Mesenteric fat pad (tissue), 1 donor: ENCODE measurements at places on chromosomes 5 and 9. TPM values are rescaled to one million over a fixed set of nuclear protein-coding genes. Genes with fewer than 3 reads are reported as not detected.

GRCh38 chr5:57034201-57034916, 82.4 kb upstream of the MIER3 start:
- DNase-seq: no peak

GRCh38 chr5:5645198-5645597, 222.7 kb downstream of the ICE1 start:
- DNase-seq: no peak

DNA sequence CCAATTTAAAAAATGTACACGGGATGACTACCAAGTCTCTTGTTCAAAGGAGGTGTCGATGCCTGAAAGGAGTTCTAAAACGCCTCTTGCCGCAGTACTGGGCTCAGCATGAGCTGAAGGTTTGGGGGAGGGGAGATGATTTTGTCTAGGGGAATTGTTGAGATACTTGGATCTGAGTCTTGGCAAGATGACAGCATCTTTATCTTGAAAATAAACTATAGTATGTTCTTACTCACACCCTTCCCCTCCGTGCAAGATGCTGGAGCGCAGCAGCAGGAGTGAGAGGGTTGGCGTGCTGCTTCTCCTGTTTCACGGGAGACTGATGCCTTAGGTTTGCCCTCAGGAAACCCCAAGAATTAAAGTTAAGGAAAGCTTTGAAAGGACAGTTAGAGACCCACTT, 47.3 kb downstream of the FAM78A start:
- peak; percentile 49 for DNase-seq

DNA sequence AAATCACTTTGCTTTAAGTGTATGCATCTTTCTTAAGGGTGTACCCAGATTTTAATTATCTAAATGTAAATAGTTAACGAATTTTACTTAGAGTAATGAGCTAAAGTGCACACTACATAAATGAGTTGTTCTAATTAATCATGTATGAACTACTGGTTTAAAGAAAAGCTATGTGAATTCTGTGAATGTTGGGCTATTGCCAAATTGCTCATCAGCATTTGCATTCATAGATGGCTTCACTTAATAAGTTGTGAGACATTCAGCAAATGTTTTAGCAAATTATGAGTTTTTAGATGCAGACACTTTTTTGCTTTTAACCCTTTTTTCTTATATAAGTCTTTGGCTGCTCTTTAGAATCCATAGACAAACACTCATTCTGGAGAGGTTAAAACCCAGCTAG, 175.7 kb downstream of the PBX3 start:
- no peak for DNase-seq

GRCh38 chr5:137836997-137837396, 30.7 kb upstream of the MYOT start:
- DNase-seq: no peak

DNA sequence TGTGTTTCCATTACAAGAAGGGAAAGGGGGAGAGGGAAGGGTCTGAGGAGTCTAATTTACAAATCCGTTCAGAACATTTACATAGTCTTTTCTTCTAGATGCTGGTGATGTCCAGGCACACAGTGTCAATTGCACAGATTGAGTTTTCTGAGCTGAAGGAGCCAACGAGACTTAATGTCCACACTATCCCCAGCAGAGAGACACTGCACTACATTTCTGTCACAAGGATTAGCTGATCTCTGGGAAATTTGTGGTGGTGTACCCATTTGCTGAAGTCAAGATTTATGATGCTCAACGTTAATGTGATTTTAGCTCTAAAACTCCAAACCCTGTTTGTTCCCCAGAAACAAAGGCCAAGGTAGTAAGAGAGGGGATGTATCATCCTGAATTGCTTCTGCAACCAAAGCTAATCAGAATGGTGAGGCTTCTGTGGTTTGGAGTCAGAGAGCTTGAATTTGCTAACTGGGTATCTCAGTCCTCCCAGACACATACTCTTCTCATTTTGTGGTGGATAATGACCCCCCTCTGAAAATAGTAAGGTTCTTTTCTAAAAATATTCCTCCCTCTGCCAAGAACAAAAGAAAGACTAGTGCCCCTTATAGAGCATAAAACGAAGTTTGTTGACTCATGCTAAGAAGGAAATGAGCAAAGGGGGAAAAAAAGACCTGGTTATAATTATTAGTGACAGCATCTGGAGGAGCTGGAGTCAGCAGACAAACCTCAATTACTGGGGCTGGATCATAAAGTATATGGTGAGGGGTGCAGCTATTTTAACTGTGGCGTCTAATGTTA, 416.9 kb downstream of the PSAT1 start:
- no peak for DNase-seq

DNA sequence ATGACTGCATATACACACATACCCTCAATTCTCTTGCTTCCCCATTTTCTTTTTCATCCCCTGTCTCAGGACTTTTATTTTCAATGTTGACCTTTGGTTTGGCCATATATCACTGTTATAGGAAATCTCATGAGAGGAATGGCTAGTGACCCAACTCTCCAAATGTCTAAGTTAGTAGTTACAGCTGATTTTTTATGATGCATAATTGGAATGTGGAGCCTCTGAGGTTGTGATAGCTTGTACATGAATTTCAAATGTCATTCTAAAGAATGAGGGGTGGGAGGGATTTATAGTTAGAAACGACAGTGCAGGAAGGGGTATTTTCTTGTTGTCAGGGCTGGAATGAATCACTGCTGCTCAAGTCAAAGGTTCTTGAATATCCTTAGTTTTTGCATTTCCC, 356.1 kb downstream of the NTRK2 start:
- no peak for DNase-seq

- DNase-seq: no peak
Measured at GRCh38 chr5:136082390-136083193, 50.1 kb upstream of the SMAD5 start.

DNA sequence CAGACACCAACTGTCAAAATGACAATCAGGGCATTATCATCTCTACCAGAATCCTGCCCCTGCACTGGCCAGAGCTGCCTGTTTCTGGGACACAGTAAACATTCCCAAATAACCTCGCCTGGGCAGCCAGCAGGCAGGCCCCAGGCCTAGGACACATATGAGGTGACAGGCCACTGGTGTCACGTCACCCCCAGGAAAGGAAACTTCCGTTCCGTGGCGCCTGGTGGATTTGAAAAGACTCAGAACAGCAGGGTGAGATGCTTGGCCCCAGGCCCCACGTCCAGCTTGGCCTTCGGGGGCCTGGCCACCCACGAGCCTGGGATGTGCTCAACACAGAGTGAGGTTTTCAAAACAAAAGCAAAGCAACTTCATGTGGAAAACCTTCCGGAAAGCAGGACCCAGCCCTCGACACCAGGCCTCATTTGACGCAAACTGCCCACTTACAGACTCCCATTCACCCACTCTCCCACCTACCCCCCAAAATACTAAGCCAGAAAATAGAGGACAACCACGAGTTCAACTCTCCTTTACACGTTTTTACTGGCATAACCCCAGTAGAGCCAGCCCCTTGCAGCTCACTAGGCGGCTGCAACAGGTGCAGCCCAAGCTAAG, 1.2 kb downstream of the SEMA4D start:
- DNase-seq: no peak

DNA sequence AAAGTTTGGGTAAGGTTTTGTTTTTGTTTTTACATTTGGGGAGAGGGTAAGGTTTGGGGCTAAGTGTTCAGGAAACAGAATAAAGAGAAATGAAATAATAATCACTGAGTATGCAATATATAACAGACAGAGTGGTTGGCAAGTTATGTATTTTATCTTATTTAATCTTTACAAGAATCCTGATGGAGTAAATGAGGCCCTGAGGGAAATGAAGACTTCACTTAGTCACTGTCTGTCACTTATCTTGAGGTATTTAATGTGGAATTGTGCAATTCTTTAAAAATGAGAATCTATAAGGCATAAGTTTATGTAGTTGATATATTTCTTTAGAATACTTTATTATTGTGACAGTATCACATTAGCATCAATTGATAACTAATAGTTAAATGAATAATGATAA, 48.1 kb downstream of the TEK start:
- no peak for DNase-seq

ODF2 gene
- 18.6 TPM for total RNA-seq

SEPTIN8 gene
- 33.4 TPM for total RNA-seq

ST8SIA4 gene
- total RNA-seq: 17.5 TPM
